ENCODE measurements at places on chromosomes 2 and 18.

GRCh38 chr18:2135309-2135708, 436.0 kb downstream of the METTL4 start:
- no peak for DNase-seq

GRCh38 chr2:191942739-191943103, 95.8 kb upstream of the CAVIN2 start:
- DNase-seq, result no peak

GRCh38 chr18:79589601-79590091, 90.0 kb upstream of the CTDP1 start:
- no peak for DNase-seq

GRCh38 chr2:145186303-145186702, 666.4 kb upstream of the ZEB2 start:
- no peak for DNase-seq

DNA sequence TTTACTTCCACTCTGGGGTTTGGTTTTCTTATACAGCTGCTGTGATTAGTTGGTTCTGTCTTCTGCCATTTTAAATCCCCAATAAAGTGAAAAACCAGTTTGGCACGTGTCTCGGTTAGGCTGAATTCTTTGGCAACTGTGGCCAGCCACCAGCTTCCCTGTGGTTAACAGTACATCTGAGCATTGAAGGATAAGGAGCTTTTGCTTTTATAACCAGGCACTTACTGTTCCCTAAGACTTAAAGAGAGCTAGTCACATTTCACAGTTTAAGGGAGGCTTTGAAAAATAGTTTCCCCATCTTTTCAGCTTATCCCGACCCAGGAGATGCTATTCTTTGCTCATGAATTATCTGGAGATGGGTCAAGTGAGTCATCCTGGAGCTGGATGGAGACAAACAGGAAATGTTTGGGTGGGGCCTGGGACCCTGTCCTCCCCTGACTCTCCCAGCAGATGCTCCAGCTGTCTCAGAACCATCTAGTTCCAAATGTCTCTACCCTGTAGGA, 57.3 kb upstream of the EML6 start:
- DNase-seq, result no peak

DNA sequence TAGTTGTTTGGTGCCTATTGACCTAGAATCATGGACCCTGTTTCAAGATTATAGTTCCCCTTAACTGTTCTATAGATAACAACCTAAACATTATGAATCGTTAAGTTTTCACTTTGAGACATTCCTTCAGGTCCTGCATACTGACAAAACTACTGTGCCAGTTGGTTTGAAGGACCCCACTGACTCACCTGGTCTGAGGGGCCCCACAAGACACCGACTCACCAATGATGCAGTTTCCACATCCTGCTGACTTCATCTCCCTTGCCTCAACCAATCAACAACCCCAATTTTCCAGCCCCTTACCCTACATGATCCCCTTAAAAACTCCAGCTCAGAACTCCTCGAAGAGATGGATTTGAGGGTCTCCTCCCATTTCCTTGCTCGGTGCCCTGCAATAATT, 89.6 kb upstream of the CCDC141 start:
- no peak for DNase-seq

DNA sequence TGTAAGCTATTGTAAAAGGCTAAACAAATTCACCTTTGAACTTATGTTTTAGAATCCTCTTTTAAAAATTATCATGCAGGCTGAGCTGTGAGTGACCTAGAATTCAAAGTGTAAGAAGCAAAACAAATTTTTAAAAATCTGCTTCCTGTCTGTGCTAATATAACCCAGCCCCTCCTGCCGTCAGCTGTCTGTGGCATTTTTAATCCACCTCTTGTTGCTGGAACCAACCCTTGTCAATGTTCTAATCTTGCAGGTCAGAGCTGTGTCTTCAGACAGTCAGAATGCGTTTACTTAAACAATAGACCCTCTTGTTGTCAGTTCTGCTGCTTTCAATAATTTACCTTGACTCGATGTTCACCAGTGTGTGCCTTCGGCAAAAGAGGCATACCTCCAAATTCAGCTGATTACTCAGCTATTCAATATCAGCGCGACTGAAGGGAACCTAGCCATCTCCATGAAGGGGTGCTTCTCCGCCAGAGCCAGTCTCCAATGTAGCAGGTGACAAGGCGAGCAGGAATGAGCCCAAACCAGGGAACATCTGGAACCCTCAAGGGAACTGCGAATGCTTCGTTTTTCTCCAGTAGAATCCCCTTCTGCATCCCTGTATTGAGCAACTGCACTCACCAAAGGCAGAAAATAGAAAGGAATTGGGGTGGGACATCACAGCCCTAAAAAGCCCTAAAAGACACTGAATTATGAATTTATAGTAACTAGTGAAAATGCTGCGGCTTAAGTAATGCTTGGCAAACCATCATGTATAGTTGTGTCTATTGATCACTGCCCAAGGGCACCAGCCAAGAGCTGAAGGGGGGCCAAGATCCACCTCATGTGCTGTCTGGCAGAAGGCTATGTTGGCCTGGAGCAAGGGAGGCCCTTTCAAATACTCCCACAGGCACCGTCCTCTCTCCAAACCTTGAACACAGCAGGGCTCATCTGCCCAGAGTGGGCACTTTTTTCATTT, 62.5 kb downstream of the LYPD6B start:
- no peak for DNase-seq

DNA sequence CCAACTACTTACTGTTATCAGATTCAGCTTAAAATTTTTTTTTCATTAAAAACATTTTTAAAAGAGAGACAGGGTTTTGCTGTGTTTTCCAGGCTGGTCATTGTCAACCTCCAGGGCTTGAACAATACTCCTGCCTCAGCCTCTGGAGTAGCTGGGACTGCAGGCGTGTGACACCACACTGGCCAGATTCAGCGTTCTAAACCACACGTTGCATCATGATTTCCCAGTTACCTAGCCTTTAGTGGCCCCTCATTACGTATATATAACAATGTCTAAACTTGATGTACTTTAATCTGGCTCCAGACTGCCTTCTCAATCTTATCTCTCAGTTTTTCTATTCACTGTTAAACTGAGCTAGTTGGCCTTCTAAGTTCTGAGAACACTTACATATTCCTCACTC, 89.6 kb downstream of the COMMD1 start:
- DNase-seq, result no peak

DNA sequence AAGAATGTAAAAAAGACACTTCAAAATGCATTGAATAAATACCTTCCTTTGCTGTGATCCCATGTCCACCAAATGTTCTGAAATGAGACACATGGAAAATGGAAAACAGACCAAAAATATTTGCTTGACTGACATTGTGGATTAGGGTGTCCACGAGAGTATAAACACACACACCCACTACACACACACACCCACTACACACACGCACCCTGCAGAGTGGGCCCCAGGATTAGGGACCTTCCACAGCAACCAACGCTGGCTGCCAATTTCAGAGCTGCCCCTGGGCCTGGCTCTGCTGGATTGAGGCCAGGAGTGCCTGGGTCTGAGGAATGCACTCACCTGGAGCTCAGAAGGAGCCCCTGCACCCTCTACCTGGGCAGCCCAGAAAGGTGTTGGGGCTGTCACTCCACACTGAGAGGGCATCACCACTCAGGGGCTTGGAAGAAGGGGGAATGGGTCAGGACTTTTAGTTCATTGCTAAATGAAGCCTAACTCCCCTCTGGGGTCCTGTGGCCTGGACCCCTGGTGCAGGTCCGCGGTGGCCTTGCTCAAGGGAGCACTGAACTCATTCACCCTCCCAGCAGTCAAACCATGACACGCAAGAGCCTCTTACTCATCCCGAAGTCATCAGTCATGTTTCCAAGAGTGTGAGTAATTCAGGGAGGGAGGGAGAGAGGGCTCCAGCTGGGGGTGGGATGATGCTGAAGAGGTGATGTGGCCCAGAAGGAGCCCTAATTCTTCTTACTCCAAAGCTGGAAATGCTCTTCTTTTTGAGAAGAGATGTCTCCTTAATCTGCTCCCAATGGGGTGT, 50.2 kb upstream of the PLB1 start:
- no peak for DNase-seq

DNA sequence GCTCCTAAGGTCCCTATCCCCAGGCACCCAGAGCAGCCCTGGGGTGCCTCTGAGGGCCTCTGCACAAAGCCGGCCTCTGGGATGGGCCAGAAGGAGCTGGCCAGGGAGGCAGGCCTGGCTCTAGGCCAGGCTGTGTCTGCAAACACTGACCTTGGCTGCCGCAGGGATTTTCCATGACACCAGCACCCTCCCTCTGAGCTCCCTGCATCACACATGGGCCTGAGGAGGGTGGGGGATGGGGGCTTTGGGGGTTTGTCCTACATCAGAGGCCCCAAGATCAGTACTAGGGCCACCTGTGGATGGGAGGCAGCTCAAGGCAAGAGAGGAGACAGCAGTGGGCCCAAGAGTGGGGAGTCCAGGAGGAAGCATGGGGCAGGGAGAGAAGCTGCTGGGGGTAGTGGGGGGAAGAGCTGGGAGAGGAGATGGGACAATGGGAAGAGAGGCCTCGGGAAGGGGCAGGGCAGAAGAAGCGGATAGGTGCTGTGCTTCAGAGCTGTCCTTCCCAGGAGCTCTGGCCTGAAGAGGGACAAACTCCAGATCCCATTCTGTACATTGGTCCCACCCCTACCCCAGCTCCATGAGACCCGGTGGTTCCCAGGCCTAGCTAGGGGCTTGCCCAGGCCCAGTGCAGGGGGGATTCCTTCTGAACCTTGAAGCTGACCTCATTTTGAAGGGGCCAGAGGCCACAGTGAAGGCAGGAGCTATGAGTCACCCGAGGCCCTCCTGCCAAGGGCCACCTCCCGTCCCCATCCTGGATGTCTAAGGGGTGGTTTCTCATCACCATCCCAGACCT, 28.0 kb downstream of the KCNK3 start:
- DNase-seq, result no peak

DNA sequence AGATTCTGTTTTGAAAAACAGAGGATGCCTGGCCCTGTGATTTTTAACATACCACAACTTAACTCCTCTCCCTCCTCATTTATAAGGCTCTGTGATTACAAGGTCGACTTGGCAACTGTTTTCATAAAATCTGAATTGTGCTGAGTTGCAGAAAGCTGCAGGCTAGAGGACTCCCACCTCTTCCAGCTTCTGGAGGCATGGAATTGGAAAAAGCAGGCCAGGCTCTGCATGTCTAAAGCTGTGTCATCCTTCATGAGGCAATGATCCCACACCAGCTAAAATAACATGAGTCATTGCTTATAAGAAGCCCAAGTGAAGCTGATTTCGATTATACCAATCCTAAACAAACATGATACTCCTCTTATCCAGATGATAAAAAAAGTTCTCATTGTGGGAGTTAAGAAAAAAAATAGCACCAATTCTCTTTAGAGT, 11.7 kb downstream of the ARHGAP28 start:
- no peak for DNase-seq

DNA sequence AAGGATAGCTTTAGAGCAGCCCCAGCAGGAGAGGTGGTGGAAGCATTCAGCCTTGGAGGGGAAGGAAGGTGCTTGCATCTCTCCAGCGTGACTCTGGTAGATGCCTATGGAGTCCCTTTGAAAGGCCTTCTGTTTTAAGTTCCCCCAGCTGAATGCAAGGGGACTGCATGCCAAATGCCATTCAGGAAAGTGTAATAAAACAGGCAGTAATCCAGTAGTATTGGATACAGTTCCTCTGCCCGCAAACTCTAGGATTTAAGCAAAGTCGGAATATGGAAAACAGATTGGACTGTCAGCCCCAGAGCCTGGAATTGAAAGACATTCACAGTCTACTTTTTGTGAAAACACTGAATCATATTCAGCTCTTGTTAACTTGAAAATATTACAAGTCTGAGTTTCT, 125.2 kb upstream of the GAREM1 start:
- no peak for DNase-seq

GRCh38 chr18:22098563-22098989, 70.8 kb upstream of the GATA6 start:
- DNase-seq, result no peak

GRCh38 chr18:61736133-61736532, 156.7 kb downstream of the RNF152 start:
- DNase-seq, result no peak

Data from CD4-positive, alpha-beta T cell treated with Interleukin-2 at 100 ng/mL for 4 hours (primary cell).